Activated naive CD4-positive, alpha-beta T cell treated with anti-CD3 and anti-CD28 coated beads, Interleukin-2, amount 50 U/mL, for 16 hours (primary cell): ENCODE measurements at places on chromosomes 4 and X.

DNA sequence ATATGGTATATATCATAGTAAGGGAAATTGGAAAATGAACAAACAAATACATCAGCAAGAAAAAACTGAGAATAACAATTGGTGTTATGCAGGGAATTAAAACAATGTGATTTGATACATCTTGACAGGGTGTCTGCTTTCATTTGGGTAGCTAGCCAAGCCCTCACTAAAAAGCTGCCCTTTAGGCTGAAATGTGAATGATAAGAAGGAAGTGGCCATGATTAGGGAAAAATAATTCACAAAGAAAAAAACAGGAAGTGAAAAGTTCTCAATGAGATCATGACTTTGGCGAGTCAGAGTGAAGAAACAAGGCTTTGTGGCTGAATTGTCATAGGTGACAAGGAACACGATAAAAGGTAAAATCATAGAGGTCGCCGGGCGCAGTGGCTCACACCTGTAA is 675.8 kb upstream of the SLIT2 start:
- DNase-seq = no peak

GRCh38 chr4:73730867-73731266 is 9.5 kb upstream of the CXCL8 start:
- DNase-seq = no peak

- no peak for DNase-seq
Observed at GRCh38 chrX:50430917-50431575, 39.6 kb downstream of the DGKK start.

DNA sequence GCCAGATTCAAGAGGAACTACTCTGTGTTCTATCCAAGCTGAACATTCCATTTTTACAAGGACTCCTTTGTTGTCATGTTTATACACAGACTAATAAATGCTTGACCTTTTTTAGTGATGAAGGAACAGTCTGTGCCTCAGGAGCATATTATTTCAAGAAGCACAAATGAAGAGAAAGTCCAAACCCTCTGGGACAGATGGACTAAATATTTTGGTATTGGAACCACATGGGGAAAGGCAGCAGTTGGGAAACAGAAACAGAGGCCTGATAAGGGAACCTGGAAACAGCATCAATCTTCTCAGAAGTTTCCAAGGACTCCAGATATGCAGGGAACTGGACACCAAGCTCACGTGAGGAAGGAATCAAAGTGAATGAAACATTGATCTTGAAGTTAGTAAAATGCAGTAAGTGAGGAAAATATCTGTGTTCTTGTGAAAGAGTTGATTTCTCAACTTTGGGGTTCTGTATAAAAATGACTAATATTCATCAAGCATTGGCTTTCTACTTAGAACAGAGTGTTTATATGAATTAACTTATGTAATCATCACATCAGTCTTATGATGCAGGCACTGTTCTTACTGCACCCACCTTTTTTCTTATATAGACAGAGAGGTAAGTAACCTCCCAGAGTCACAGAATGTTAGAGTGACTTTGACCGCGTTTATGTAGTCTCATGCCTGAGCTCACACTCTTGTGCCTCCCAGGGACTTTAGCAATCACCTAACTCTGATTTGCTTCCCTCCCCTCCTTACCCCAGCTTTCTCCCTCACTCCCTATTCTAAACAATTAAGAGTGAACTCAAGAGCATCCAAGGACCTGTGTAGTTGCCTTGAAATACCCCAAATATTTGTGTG is 148.9 kb upstream of the JADE1 start:
- no peak for DNase-seq

GRCh38 chr4:150264595-150265161 is 186.4 kb downstream of the DCLK2 start:
- DNase-seq = no peak

DNA sequence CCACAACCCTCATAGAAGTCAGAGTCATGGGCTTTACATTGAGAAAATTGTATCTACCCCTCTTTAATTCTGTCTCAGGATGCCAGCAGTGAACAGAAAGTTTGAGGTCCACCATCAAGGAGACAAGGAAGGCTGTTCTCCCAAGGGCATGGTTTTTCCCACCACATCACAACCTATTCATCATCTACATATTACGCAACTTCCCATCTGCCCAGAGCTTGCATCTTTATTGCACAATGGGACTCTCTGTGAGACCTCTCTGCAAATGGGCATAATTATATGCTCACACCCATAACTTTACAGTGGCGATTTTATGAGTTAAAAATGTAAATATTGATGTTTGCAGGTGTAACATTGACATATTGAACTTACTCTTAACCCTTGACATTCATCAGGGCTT is 38.9 kb downstream of the PAGE2 start:
- no peak for DNase-seq

GRCh38 chr4:163612762-163613161 is 118.3 kb downstream of the TMA16 start:
- DNase-seq = no peak

DNA sequence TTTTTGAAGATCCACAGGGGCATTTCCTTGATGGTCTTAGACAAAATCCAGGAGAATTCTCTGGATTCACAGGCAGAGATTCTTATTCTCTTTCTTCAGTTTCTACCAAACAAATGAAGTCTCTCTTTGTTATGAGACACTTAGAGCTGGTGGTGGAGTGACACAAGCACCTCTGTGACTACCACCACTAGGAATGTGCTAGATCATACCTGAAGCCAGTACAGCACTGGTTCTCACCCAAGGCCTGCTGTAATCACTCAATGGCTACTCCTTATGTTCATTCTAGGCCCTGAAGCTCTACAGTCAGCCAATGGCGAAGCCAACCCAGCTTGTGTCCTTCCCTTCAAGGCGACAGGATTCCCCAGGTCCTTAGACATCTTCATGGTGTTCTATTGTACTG is 482.3 kb downstream of the TRAM1L1 start:
- no peak for DNase-seq

GRCh38 chr4:40238700-40239548 is 42.1 kb downstream of the RHOH start:
- peak; percentile 72 for DNase-seq

GRCh38 chr4:58301376-58301999 is 1191.3 kb upstream of the IGFBP7 start:
- no peak for DNase-seq

GRCh38 chr4:175639346-175639745 is 172.7 kb downstream of the GPM6A start:
- no peak for DNase-seq

DNA sequence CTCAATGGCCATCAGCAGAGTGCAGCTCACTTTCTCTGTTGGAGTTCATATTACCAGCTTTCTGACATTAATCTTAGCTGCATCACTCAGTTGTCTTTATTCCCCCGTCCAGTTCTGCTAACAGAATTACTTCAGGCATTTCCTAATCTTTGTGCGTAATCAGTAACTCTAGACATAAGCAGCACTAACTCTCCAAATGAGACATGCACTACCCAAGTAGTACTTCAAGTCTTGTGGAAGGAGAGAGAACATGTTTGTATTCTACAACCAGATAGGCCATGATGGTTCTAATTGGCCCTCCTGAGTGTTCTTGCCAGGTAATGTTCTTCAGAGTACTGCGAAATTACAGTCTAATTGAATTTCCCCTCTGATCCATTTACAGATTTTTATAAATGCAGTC is 448.5 kb upstream of the RPS6KA3 start:
- no peak for DNase-seq

DNA sequence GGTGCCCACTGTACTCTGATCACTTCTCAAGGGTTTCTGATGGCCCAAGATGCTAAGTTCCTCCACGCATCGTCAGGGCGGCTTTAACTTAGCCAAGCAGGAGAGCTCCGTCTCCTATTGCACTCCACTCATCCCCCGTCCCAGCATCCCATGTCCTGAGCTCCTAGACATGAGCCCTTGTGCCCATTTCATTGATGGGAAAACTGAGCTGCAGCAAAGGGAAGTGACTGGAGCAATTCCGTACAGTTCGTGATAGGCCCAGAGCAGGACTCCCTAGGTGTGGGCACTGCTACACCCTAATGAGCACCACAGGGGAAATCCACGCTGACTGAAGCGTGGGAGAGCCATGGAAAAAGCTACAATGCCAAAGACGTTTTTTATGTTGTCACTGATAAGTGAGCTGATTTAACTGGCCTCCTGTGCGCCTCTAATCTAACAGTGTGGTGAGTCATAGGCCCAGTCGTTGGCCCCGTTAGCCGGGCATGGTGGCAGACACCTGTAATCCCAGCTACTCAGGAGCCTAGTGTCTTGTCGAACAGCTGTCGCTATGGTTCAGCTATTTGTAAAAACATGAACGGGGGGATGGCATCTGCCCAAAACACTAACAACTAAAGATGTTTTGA is 14.9 kb downstream of the NSDHL start:
- DNase-seq = no peak

- no peak for DNase-seq
Observed at GRCh38 chrX:81205551-81205950, 3.6 kb downstream of the SH3BGRL start.

DNA sequence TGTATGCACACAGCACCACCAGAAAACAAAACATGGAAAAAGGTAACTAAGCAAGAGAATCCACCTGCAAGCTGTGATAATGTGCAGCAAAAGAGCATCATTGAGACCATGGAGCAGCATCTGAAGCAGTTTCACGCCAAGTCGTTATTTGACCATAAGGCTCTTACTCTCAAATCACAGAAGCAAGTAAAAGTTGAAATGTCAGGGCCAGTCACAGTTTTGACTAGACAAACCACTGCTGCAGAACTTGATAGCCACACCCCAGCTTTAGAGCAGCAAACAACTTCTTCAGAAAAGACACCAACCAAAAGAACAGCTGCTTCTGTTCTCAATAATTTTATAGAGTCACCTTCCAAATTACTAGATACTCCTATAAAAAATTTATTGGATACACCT is 90.2 kb downstream of the TET2 start:
- DNase-seq = no peak

- DNase-seq = no peak
Observed at GRCh38 chrX:70134116-70134477, 850 bp downstream of the IGBP1 start.

DNA sequence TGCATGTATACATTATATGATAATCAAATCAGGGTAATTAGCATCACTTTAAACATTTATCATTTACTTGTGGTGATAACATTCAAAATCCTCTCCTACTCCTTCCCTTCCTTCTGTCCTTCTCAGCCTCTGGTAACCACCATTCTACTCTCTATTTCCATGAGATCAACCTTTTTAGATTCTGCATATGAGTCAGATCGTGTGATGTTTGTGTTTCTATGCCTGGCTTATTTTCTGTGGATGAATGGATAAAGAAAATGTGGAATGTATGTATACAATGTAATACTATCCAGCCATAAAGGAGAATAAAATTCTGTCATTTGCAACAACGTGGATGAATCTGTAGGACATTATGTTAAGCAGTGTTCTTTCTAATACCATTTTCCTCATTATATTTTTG is 123.9 kb downstream of the NAA11 start:
- no peak for DNase-seq

DNA sequence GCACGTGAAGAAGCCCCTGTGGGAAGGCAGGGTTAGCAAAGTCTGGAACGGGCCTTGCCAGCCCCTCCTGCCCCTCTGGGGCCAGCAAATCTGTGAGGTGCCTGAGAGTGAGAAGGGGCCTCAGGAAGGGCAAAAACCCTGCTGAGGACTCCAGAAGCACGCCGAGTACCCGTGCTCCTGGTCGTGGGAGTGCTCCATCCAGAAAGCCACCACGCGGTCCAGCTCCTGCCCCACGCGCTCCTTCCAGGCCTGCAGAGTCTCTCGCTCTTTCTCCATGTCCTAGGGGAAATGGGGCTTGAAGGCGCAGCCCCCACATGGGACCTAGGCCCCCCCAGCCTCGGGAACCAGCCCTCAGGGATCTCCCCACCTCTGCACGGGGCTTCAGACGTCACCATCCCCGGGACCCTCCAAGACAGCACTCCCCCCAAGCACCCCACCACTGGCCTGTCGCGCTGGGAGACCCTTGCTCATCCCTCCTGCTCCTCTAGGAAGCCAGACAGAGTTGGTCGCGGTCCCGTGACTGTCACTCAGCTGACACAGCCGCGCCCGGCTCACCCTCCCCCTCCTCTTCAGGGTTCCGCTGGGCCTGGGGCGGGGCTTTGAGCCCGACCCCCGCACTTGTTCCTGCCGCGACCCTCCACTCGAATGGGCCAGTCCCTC is at the start of gene RENBP:
RENBP (minus strand) TSS at position 504 of the 660 bp plus-strand sequence; CDS start at position 471, 33 bp downstream.
- DNase-seq = peak; percentile 53

- DNase-seq = no peak
Observed at GRCh38 chr4:152072906-152073305, 312.1 kb upstream of the GATB start.

GRCh38 chrX:37679888-37680287 is 5.7 kb upstream of the XK start:
- no peak for DNase-seq

DNA sequence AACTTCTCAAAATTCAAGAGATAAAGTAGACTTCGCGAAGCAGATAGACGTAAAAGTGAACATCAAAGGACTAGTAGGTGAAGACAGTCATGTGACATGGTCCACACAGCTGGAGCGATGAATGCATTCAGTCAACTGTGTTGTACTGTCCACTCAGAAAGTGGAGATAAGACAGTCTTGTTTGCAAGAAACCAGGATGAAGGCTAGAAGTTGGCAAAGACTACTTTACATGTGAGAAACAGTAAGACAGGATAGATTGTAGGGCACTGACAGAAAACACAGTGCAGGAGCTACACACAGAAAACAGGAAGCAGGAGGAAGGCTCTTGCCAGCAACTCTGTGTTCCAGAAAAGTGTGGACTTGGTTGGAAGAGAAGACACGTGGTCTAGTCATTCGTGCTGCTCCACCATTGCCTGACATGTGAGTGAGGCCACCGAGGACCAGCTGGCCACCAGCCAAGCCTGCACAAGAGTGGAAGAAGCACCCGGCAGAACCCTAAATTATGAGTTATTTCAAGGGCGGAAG is 78.9 kb downstream of the FAT1 start:
- DNase-seq = no peak

- no peak for DNase-seq
Observed at GRCh38 chrX:65136424-65136823, 160.2 kb upstream of the ZC4H2 start.

GRCh38 chrX:153582896-153583295 is 16.0 kb downstream of the CCNQ start:
- DNase-seq = peak; percentile 64

- no peak for DNase-seq
Observed at GRCh38 chr4:110624904-110625494, 2.1 kb upstream of the PITX2 start.

DNA sequence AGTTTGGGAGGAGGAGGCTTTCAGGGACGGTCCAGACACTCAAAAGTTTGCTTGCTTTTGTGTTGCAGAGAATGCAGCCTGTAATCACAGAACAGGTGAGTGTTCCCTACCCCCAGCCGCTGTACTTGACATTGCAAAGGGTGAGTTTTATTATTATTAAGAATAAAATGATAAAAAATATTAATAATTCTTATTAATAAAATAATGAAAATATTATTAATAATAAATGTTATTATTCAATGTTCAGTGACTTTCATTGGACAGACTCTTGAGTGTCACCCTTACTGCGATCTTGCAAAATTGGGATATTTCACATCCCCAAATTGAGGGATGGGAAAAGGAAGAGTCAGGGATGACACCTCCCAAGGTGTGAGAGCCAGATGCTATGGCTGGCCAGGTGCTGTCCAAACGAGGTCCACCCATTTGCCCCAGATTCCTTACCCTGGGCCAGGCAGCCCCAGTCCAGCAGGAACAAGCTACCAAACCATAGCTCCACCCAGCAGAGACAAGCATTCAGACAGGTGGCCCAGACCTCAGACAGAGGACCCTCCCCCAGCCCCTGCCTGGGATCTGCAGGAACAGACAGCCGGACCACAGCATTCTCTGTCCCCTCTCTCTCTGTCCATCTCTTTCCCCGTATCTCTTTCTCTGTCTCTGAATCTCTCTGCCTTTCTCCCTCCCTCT is 22.4 kb downstream of the IL3RA start:
- DNase-seq = no peak

GRCh38 chr4:83115000-83115399 is 471 bp upstream of the PLAC8 start:
- no peak for DNase-seq
